ENCODE measurements at places on chromosomes 3 and 15.
A peak's percentile ranks its signal among the peaks of the same experiment; 100 is the strongest.

- DNase-seq, result no peak
These were observed 1017.2 kb downstream of the TUSC7 start for GRCh38 chr3:117726776-117727175.

- no peak for DNase-seq
These were observed 173.8 kb downstream of the FNDC3B start for GRCh38 chr3:172213200-172213599.

DNA sequence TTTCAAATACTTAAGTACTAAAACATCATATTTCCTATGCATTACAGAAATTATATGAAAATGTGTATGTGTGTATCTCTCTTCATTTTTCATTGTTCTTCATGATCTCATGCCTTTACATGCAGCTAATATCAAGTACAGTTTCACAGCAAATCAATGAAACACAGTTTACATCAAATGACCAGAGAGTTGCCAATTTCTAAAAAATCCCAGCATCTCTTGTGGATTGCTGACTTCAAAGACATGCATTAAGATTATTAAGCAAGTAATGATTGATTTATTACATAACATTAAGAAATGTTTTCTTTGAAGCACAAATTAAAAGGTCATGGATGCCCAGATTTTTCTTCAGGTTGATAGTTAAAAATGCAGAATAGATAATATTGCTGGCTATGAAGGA lies 31.0 kb upstream of the TAFA4 start:
- DNase-seq, result no peak

GRCh38 chr15:89672221-89673164 lies 6.7 kb downstream of the PLIN1 start:
- DNase-seq, result no peak

DNA sequence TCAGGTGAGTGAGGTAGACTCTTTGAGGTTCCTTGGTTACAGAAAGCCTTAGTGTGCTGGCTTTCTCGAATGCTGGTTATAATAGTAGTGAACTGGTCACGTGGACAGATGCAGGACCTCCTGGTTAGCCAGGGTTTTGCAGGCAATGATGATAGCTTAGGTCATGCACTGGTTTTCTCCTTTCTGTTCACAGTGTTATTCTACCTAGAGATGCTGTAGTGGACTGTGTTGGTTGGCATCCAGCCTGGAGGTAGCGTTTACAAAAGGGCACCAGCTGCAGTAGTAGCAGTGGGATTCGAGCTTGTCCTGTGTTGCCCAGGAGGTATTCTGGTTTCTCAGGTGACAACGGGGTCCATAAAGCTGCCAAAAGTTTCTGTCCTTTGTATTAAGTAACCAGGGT lies 27.0 kb downstream of the PCCB start:
- DNase-seq, result no peak

- no peak for DNase-seq
These were observed 8.1 kb downstream of the OR5H6 start for GRCh38 chr3:98272126-98272525.

- no peak for DNase-seq
These were observed 1029.3 kb upstream of the CFAP20DC start for GRCh38 chr3:60079076-60079475.

DNA sequence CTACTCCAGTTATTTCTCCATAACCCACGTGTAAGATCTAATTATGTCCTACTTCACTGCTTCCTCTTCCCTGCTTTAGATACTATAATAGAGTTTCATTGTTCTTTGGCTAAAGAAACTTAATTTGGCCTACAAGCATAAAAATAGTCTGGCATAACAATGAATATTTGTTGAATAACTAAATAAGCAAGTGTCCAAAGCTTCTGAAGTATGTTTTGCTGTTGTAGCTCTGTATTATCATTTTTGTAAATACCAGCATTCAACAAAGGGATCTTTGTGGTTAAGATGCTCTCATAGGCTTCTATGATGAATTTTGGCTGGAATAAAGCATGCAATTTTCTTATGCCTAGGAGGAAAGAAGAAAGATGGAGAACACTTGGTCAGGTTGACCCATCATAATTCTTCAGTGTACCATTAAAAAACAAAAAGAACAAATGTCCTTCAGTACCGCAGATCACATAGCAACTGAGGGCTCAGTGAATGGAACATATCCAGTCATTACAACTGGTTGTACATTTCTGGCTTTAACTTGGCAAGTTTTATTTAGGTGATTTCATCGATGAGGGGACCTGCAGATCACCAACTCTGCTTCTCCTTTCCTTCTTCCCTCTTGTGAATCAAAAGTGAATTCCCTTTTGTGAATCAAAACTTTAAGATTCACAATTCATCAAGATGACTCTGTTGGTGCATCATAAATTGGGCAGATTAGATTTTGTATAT lies 465.9 kb upstream of the TGFBR2 start:
- no peak for DNase-seq

DNA sequence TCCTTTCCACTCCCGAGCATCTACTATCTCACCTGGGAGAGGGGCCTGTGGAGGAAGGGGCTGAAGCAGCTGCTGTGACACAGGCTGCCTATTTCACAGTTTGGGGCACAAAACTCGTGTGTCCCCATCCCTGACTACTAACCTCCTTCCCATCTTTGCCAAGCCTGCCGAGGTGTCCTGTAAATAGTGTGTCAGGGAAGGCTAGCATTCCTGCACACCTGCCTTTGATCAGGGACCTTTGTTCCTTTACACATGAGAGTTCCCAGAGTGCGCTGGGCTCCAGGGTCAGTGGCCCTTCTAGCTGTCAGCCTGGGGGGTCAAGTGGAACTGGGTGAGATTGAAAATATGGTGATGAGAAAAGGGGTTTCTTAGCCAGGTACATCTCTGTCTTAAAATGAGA lies 13.0 kb upstream of the TF start:
- no peak for DNase-seq

GRCh38 chr3:187960820-187961219 lies 193.1 kb upstream of the LPP start:
- no peak for DNase-seq

GRCh38 chr3:39287216-39288164 lies 7.7 kb upstream of the CX3CR1 start:
- DNase-seq, result no peak

- no peak for DNase-seq
These were observed 41.9 kb downstream of the ARRDC4 start for GRCh38 chr15:98002419-98002818.

- DNase-seq, result peak; percentile 67
These were observed 1.9 kb downstream of the SCAPER start for GRCh38 chr15:76903251-76903681.

GRCh38 chr3:106457281-106458180 lies 588.7 kb upstream of the CBLB start:
- no peak for DNase-seq

- DNase-seq, result no peak
These were observed 234.7 kb downstream of the PLCL2 start for GRCh38 chr3:17119201-17120072.

- DNase-seq, result no peak
These were observed 625.4 kb downstream of the NTRK3 start for GRCh38 chr15:87631093-87631492.

DNA sequence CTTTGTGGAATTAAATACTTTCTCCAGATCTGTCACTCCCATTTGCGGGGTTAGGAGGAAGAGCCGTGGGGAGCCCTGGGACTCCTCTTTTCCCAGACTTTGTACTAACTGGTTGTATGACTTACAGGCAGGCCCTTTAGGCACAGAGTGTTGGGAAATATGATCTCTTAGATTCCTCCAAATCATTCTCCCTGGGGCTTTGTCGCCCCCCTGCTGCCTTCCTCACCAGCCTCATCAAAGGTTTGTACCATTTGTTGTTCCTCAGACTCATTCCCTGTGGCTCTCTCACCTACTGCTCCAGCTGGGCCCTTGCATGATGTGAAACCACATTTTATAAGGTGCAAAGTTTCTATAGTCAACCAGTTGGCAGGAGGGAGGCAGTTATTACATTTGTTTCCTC lies 56.4 kb downstream of the CRYGS start:
- no peak for DNase-seq

- no peak for DNase-seq
These were observed 2.2 kb downstream of the EFHB start for GRCh38 chr3:19931767-19932188.

DNA sequence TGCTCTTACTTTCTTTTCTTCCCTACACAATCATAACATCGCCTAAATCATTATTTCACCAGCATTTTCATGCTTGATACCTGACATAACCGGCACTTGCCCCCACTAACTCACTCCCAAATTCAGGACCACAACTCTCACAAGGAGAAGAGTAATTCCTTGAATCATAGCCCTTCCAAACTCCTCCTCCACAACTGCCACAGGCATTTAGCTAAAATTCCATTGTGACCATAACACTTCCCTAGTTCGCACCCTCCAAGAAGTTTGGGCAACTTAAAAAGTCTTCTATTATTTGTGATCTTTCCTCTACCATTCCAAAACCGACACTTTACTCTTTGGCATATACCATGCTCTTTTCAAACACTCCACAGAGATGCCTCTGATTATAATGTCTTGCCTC lies 59.4 kb upstream of the XRN1 start:
- no peak for DNase-seq

GRCh38 chr3:112803467-112803866 lies 43.2 kb downstream of the CD200R1L start:
- DNase-seq, result no peak

GRCh38 chr3:25272090-25272489 lies 156.0 kb upstream of the RARB start:
- no peak for DNase-seq

- DNase-seq, result peak; percentile 78
These were observed 202.0 kb downstream of the AKAP13 start for GRCh38 chr15:85582131-85583079.
